ENCODE measurements at places on chromosomes 12 and 14.

DNA sequence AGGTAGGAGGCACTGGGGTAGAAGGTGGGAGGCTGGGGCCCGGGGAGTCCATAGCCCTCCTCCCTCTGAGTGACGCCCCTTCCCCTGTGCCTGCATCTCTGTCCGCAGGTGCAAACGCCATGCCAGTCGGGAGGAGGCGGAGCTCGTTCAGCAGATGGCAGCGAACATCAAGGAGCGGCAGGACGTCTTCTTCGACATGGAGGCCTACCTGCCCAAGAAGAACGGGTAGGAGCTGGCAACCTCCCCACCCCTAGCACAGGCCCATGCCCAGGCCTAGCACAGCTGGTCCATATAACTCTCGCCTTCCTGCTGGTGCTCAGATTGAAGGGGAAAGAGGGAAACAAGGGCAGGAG lies 35.6 kb downstream of the TMEM120B start:
- no peak for DNase-seq

GRCh38 chr14:23380197-23380914 lies 3.5 kb downstream of the CMTM5 start:
- DNase-seq: no peak

DNA sequence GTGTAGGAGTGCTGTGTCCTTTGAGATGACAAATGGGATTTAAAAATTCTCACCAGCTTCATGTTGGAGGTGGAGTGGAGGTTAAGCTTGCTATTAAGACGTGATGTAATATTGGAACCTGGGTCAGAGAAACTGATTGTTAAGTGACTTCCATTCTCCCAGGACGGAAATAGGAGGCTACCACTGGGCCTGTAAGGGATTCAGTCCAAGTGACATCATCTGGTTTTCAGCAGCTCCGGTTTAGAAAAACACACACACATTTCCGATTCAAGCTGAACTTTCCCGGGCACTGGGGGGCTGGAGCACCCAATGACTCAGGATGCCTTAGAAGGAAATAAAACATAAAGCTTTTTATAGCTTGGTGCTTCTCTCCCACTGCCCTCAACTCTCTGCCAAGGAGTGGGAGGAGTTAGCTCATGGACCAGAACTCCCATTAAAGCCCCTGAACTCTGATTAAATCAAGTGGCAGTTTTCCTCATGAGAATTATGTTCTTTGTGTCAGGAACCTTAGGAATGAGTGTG lies 12.4 kb downstream of the CALM1 start:
- peak; percentile 95 for DNase-seq

DNA sequence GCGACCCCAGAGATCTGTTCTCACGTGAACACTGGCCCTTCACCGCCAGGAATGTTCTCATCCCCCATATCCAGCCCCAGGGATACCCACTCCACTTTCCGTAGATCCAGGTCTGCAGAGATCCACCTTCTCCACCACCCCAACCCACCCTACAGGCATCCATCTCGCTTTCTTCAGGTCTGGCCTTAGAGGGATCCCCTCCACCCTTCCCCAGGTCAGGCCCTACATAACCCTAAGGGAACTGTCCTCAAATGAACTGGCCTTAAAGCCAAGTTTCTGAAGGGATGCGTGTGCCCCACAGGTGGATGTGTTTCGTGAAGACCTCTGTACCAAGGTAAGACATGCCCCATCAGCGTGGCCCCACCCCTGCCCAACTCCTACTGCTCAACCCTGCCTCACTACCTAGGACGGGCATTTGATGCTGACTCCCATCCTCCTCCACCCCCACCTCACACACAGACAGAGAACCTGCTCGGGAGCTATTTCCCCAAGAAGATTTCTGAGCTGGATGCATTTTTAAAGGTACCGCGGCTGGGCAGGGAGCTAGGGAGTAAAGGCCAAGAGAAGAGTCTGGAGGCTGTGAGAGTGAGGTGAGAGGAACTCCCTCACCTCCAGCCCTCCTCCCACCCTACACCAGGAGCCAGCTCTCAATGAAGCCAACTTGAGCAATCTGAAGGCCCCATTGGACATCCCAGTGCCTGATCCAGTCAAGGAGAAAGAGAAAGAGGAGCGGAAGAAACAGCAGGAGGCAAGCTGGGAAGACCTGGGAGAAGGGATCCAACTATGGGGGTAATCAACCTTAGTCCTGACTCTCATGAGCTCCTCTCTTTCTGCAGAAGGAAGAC lies 912 bp downstream of the PSME1 start:
- DNase-seq: no peak

Measured in foreskin fibroblast (primary cell).